ENCODE measurements at places on chromosomes 3 and 15.
A peak's percentile ranks its signal among the peaks of the same experiment; 100 is the strongest.

GRCh38 chr3:38019658-38020341 lies 9.6 kb downstream of the PLCD1 start:
- no peak for DNase-seq

- DNase-seq = no peak
Observed at GRCh38 chr3:97277708-97278107, 463.3 kb downstream of the EPHA6 start.

GRCh38 chr15:87155771-87156170 lies 1076.1 kb downstream of the AGBL1 start:
- no peak for DNase-seq

DNA sequence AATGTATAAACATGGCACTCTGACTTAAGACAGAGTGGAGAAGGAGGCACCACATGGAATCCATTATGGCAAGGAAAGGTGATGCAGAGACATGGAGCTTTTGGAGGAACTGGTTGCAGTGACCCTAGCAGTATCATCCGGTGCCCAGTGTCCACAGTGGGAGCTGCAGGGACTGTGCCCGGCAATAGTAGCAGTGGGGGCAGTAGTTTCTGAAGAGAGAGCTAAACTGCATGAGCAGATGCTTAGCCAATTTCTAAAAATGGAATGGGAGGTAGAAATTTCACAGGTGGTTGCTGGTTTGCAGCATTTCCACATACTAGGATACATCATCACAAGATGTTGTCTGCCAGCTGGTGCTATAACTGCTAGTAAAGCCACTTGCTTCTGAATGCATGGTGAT lies 7.8 kb upstream of the TM2D3 start:
- DNase-seq = no peak

DNA sequence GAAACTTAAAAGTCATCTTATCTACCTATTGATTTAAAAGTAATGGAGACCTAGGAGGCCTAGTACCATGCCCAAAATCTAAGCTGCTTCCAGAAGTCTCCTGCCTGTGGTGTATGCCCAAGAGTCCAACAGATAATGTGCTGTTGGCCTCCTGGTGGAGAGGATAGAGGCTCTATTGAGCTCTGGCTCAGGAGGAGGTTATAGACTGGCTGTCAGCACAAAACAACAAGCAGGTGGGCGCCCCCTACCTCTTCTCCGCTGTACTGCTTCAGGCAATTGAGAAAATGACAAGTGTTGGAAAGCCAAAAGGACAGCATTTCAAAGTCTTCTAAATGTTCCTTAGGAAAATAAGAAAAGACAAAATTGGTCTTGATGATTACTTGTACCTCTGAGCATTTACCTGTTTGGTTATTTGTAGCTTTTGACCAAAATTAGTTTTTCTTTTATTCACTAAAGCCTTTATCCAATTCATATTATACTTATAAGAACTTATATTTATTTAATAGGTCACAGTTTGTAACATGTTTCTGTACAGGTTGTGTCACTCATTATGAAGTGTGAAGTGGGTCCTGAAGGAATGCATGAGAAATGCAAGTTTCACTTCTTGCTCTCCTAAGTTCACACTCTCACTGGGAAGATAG lies 17.2 kb upstream of the GNB5 start:
- DNase-seq = peak; percentile 15

DNA sequence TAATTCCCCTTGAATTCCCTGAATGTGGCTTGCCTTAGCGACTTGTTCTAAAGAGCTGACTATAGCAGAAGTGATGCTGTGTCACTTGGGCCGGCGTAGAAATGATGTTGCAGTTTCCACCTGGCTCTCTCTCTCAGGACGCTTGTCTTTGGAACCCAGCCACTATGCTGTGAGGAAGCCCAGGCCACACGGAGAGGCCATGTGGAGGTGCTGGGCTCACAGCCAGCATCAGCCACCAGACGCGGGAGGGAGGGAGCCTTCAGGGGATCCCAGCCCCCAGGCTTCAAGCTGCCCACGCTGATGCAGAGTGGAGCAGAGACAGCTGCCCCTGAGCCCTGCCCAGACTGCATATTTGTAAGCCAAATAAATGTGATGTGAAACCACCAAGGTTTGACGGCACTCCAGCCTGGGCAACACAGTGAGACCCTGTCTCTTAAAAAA lies 18.6 kb downstream of the RNU5B-1 start:
- no peak for DNase-seq

- no peak for DNase-seq
Observed at GRCh38 chr3:55662683-55663082, 175.6 kb upstream of the WNT5A start.

DNA sequence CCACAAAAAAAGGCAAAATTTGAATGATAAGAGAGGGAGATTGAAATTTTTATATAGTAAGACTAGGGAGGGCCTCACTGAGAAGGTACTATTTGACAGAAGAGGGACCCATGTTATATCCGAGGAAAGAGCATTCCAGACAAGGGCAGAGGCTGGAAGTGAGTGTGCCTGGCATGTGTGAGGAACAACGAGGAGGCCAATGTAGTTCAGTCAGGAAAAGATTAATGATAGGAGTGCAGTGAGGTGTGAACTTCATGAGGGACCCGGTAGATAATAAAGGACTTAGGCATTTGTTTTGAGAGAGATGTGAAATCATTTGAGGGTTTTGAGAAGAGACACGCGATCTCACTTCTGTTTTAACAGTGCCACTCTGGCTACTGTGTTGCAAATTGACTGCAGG lies 36.3 kb downstream of the ASTE1 start:
- DNase-seq = no peak

- no peak for DNase-seq
Observed at GRCh38 chr3:191119415-191120295, 79.4 kb upstream of the OSTN start.

DNA sequence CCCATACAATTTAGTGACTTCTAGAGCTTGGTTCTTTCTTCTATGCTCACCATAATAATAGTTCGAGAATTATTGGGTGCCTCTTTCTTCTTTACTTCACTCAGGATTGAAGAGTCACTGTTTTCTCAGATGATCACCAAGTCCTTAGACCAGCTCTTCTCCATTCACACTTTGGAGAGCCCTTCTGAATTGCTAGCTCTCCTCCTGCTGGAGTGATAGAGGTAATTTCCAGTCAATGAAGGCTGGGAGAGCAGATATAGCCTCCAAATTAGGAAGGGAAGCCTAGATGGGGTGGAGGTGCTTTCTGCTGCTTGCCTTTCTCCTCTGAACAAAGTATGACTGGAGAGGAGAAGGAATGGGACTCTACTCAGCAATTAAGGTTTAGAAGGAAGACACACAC lies 10.7 kb upstream of the BBX start:
- DNase-seq = no peak

DNA sequence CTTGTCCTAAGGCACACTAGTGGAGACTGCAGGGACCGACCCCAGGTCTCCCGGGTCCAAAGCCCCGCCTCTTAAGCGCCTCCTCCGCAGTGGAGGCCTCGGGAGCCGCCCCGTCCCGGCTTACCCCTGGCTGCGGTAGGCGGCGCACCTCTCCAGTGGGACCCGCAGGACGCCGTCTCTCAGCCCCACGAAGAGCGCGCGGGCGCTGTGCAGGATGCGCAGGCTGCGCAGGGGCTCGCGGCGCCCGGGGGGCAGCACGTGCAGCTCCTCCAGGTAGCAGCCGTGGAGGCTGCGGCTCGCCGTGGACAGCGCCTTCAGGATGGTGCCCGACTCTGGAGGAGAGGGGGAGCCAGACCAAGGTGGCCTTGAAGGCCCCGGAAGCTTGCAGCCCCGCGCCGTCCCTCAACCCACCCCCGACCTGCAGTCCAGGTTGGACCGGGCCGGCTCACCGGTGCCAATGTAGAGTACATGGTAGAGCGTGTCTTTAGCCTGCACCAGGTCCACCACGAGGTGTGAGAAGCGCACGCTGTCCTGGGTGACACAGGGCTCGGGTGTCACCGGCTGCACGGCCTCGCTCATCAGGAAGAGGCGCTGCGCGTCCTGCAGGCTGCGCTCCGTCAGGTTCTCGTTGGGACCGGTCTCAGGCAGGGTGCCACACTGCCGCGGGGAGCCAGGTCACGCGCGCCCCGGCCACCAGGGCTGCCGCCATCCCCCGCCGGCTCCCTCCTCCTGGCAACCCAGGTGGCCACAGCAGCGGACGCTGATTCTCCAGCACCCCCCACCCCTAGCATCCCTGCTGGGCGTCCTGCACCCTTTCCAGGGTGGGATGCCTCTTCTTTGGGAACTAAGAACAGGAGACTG lies 105.5 kb downstream of the SEMA5B start:
- DNase-seq = no peak

GRCh38 chr3:69451594-69451993 lies 65.7 kb upstream of the FRMD4B start:
- no peak for DNase-seq
